GM12878 (cell line): ENCODE measurements at places on chromosomes 7 and 10.

GRCh38 chr7:75756991-75757676 lies 14.9 kb downstream of the CCL26 start:
- no peak for DNase-seq

- no peak for DNase-seq
These were observed 61.6 kb downstream of the DENND11 start for GRCh38 chr7:141640239-141640840.

GRCh38 chr10:112224933-112225529 lies 41.5 kb upstream of the GPAM start:
- DNase-seq = no peak

DNA sequence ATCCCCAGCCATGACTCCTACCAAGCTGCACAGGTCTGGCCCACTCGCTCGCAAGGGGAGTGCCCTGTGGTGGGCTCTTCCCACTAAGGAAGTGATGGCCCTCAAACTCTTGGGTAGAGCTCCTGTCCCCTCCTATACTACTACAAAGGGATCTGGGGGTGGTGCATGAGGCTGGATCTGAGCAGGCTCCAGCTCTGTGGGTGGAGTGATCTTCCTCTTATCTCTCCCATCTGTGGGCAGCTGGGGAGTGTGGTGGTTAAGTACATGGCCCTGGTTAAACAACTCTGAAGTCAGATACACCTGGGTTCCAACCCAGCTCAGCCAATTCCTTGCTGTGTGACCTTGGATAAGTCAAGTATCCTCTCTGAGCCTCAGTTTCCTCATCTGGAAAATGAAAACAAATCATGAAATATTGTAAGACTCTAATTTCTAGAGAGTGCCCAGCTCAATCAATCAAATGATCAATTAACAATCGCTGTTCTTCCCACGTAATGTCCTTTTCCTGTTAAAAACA lies 17.4 kb downstream of the DDIT4 start:
- no peak for DNase-seq

DNA sequence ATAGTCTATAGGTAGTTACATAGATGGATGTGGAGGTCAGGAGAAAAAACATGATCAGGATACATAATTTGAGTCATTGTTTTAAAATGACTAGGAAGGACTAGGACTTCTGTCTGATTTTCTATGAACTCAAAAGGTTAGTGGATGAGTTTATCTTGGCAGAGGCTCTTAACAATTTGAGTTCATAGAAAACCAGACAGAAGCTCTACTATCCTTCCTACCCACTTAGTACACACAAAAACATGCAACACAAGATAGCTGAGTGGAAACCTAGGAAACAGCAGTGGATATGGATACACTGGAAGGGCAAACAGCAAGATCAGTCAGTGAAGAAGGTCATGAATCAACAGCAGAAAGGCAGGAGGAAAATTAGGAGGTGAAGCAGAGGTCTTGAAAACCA lies 84.6 kb downstream of the VPS50 start:
- no peak for DNase-seq

DNA sequence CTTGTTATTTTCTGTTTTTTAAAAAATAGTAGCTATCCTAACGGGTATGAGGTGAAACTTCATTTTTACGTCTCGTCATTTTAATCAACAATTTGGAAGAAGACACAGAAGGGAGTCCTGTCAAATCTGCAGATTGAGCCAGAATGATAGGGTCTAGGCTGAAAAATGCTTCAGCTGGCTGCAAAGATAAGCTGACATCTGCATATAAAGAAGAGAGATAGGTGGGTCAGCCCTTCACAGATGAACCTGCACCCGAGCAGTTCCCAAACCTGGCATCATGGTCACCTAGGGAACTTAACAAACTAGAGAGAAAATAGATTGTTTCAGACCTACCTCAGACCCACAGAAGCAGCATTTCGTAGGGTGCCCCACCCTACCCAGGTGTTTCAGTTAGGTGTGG lies 35.2 kb upstream of the BMPR1A start:
- DNase-seq = no peak

GRCh38 chr10:108849688-108850087 lies 1073.6 kb downstream of the XPNPEP1 start:
- DNase-seq = no peak
